ENCODE measurements at places on chromosomes 4 and X.

DNA sequence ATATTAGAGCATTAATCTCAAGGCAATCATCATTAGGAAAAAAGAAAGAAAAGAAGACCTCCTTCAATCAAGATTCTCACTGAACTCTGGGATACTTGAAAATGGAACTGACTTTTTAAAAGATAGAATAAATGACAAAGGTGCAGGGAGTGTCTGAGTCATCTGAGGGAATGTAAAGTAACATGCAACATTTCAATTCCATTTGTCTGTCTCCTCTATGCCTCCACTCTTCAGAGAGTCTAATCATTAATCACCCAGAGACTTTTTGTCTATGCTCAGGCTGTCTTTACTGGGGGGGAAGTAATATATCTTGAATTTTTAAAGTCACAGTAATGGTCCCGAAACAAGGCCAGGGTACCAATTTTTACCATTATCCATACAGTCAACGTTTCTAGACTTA lies 55.0 kb upstream of the PACRGL start:
- no peak for DNase-seq

- DNase-seq = no peak
These were observed 31.2 kb downstream of the PHEX start for GRCh38 chrX:22063284-22063683.

DNA sequence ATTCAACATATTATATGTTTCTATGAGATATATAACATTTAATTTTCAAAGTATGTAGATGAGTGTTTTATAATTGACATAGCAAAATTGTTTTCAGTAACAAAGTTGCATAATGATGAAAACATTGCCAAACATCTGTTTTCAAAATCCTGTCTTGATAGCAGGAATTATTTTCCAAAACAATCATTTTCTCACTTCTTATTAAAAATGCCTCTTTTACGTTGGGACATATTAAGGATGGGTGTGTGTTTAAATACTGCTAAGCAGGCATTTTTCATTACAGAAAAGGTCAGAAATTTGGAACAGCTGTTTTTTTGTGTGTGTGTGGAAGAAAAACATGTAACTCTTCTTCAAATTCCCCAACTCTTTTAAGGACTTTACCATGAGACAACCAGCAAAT lies 452.0 kb downstream of the SPRY1 start:
- DNase-seq = no peak

GRCh38 chr4:145791988-145792387 lies 112.0 kb downstream of the C4orf51 start:
- no peak for DNase-seq

GRCh38 chr4:40782876-40783275 lies 33.1 kb downstream of the NSUN7 start:
- DNase-seq = no peak

GRCh38 chrX:25011589-25012432 lies 4.0 kb downstream of the ARX start:
- DNase-seq = no peak

- DNase-seq = no peak
These were observed 71.0 kb downstream of the PJA1 start for GRCh38 chrX:69093960-69094871.

- DNase-seq = no peak
These were observed 60.4 kb upstream of the TAF9B start for GRCh38 chrX:78199851-78200250.

DNA sequence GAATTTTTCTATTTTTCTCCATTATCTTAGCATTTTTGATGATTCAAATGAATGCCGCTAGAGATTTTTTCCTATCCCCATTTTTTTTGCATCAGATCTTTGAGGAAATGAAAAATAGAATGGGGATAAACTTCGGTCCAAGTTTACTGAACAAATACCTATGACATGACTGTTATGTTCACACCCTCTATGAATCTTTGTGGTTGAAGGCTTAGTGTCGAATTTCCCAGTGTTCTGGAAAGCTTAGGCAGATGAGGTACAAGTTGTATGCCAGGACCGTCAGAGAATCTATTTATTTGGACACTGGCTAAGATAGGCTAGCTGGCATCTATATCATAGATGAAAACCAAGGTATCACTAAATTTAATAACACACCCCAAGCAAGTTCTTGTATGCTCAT lies 123.4 kb downstream of the SPCS3 start:
- no peak for DNase-seq

DNA sequence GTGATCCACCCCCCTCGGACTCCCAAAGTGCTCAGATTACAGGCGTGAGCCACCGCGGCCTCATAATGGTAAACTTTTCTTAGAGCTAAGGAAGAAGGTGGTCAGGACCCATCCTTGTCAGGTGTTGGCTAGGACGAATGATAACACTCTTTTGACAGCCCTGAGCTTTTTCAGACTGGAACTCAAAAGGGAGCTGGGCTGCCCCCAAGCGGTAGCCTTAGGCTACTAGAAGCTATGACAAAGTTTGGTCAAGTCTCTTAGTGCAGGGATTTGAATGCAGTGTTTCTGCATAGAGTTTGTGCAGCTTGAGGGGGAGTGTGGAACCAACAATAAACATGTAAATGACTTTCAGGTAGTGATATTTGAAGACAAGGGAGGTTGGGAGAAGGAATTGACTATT lies 11.8 kb upstream of the HSD17B10 start:
- DNase-seq = no peak

DNA sequence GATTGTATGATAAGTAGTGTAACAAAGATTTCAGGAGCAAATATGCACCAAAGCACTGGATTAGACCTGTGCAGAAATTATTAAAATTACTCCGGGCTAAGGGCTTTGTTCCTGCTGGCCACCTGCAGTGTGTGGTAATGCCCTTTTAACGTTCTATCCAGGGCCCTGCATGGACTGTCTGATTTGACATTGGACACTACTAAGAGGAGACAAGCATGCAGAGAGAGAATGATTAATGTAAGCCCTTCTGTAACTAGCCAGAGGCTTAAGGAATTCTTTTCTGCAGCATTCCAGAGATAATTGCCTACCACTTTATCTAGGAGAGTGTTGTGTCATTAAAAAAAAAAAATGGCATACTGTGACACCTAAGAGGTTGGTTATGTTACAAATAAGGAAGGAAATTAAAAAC lies 117.0 kb downstream of the PCDH7 start:
- DNase-seq = no peak

DNA sequence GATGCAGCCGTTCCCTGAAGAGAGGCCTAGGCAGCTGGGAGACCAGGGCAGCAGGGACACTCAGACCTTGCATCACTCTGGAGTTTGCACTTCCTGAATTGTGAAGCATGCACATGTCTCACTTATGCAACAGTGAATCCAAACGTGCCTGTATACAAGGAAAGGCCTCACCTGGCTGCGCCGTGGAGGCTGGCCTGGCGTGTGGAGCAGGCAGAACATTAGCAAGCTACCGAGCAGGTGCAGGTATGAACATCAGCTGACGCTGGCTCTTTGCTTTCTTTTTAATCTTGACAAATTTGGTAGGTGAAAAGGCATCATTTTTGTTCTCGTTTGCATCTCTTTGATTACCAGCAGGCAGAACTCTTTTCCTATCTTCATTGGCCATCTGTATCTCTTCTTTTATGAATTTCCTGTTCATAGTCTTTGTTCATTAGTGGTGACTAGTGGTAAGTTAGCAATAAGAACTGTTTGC lies 37.1 kb upstream of the IRAK1 start:
- no peak for DNase-seq

- no peak for DNase-seq
These were observed 29.2 kb downstream of the P2RY8 start for GRCh38 chrX:1507511-1508463.

GRCh38 chrX:115583496-115584004 lies 22.6 kb downstream of the PLS3 start:
- no peak for DNase-seq

- DNase-seq = no peak
These were observed 334.5 kb downstream of the ADAM29 start for GRCh38 chr4:175252642-175253041.

GRCh38 chrX:153651540-153652079 lies 4.6 kb downstream of the DUSP9 start:
- no peak for DNase-seq

DNA sequence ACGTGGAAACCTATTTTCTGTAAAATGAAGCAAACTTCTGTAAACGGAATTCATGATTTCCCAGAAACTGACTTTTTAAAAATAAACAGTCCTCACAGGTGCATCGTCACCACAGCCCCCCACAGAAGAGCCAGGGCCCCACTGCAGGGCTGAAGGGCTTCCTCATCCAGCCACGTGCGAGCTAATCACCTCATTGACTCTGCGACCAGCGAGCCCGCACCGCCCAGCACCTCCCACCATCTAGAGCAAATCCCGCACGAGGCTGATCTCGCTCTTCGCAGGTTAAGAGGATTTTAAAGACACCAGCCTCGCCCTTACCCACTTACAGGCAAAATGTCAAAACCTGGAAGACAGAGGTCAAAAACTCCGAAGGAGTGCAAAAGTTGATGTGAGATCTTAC lies 14.8 kb downstream of the PPP2R3B start:
- DNase-seq = no peak

- no peak for DNase-seq
These were observed 626.7 kb upstream of the BOD1L1 start for GRCh38 chr4:14254252-14254651.

- DNase-seq = no peak
These were observed 761.0 kb downstream of the IL1RAPL1 start for GRCh38 chrX:29348288-29348687.

- no peak for DNase-seq
These were observed 15.0 kb upstream of the MSMO1 start for GRCh38 chr4:165312506-165312905.

GRCh38 chr4:182421753-182422152 lies 178.6 kb downstream of the TENM3 start:
- no peak for DNase-seq

- DNase-seq = no peak
These were observed 38.3 kb upstream of the STAG2 start for GRCh38 chrX:123923211-123923610.

All from NCI-H2081 treated with DMSO at 0.1 percent for 48 hours (cell line).